Fibroblast of the conjunctiva (primary cell): ENCODE measurements at places on chromosomes 5 and 9.

GRCh38 chr9:5500441-5501235, 9.7 kb upstream of the PDCD1LG2 start:
- no peak for DNase-seq

DNA sequence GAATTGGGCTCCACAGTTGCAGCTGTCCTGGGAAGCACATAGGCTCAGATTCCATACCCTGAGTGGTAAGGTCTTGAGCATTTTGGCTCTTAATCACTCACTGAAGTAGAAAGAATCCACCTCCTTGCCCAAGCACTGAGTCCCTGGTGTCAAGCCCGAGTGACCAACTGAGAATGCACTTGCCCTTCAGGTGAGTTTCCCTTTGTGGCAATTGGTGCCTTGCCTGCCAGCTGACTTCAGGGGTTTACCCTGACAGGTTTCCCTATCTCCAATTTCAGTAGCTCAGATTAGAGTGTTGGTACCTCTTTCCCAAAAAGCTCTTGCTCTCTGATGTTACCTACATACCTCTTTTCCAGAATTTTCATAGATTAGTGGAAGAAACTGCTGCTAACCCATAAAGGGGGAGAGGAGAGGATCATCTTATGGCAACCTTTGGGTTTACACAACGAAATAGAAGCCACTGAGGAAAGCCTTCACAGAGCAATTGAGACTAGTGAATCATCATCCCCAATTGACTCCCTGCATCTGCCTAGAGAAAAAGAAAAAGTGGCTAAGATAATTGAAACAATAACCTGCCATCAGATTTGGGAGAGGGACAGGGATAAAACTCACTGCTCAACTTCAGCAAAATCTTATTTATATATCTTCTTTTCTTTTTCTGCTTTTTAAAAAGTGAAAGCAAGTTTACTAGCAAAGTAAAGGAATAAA, 48.6 kb downstream of the CCL28 start:
- DNase-seq = no peak

- DNase-seq = no peak
Observed at GRCh38 chr5:3634061-3634460, 38.4 kb downstream of the IRX1 start.

DNA sequence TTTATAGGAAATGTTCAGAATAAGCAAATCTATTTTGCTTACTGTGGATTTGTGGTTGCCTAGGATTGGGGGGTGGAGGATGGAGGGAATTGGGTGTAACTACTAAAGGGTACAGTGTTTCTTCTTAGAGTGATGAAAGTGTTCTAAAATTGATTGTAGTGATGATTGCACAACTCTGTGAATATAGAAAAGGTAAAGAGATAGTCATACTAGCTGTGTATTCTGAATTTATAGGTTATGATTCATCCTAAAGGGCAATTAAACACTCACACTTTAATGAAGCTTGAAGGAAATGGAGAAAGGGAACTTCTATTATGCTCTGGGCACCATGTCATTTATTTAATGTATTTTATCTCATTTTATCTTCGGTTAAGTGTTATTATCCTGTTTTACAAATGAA, 9.9 kb downstream of the TXNDC8 start:
- DNase-seq = no peak

DNA sequence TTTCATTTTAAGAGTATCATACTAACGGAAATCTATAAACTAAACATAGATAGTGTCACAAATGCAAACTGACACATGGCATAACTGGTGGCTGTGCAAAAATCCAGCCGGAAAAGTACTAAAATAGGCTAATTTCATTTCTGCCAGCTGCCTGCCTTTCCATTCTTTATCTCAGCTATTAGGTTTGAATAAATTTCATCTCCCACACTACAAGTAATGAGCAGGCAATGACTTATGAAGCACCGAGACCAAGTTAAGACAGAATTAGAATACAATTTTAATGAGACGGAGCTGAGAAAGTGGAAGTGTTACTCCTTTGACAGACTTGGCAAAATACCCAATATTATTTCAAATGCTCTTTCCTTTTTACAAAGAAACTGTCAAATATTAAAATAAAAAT, 258.8 kb upstream of the ZNF608 start:
- DNase-seq = no peak

DNA sequence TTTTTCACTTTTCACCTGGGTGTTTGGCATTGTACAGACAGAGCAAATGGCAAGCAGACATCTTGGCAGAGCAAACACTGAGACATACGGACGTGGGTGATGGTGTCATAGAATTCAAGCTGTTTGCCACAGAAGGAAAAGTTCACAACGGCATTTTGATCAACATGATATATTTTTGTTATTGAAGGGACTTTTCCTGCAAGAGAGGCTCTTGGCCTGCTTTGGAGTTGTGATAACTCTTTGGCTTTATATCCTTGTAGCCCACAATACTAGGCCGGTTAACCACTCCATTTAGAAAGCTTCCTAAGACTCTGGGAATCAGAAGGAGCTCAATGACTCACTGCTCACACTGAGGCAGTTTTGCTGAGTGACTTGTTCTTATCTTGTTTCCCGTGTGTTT, 1038.3 kb downstream of the TLE1 start:
- no peak for DNase-seq

DNA sequence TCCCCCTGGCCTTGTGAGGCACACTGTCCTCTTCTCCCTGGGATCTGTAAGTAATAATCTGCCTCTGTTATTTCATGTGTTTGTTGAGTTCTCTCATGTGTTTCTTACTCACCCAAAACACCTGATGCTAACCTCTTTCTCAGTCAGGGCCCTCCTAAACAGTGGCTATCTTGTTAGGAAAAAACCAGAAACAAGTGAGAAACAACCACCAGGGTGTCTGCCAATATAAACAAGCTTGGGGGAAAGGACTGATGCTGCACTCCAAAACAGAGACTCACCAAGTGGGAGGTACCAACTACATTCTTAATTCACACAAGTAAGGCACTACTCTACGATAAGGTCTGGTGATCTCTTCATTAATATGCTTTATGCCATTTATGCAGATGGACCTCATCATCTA, 564.4 kb downstream of the SEMA5A start:
- no peak for DNase-seq

- DNase-seq = no peak
Observed at GRCh38 chr9:123651871-123652270, 278.1 kb downstream of the DENND1A start.

DNA sequence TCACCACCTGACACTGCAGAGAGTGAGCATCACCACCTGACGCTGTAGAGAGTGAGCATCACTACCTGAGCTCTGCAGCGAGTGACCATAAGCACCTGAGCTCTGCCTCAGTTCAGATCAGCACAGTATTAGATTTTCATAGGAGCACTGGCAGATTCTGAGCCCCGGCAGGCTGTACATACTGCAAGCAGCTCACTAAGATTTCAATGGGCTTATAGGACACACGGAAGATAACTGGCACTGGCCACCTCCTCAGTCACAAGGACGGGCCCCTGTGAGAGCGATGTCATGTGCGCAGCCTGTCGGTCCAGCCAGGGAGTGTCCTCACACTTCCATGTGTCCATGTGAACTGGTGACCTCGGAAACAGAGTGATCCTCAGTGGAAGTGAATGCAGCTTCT, 153.5 kb upstream of the IRX2 start:
- no peak for DNase-seq

GRCh38 chr9:84001621-84002020, 21.0 kb downstream of the RMI1 start:
- DNase-seq = no peak

- DNase-seq = peak; percentile 68
Observed at GRCh38 chr5:158770506-158770905, 329.2 kb downstream of the EBF1 start.

GRCh38 chr5:39373791-39374190, 9.5 kb upstream of the C9 start:
- no peak for DNase-seq

GRCh38 chr9:69093471-69094103, 58.0 kb downstream of the FXN start:
- DNase-seq = no peak

DNA sequence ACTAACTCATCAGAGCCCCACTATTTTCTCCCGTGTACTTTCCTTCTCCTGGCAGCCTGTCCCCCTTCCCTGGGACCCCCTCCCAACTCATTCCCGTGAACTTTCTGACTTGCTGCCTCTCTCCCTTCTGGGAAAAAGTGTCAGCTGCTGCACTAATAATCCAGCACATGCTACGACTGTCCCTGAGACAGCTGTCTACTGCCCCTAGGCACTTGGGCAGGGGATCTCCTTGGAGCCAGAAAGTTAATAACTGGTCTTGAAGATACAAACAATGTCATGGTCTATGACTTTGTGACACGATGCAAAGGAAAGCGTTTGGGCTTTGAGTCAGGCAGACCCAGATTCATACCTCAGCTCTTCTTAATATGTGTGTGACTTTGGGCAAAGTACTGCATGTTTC, 10.1 kb upstream of the RNF183 start:
- no peak for DNase-seq

DNA sequence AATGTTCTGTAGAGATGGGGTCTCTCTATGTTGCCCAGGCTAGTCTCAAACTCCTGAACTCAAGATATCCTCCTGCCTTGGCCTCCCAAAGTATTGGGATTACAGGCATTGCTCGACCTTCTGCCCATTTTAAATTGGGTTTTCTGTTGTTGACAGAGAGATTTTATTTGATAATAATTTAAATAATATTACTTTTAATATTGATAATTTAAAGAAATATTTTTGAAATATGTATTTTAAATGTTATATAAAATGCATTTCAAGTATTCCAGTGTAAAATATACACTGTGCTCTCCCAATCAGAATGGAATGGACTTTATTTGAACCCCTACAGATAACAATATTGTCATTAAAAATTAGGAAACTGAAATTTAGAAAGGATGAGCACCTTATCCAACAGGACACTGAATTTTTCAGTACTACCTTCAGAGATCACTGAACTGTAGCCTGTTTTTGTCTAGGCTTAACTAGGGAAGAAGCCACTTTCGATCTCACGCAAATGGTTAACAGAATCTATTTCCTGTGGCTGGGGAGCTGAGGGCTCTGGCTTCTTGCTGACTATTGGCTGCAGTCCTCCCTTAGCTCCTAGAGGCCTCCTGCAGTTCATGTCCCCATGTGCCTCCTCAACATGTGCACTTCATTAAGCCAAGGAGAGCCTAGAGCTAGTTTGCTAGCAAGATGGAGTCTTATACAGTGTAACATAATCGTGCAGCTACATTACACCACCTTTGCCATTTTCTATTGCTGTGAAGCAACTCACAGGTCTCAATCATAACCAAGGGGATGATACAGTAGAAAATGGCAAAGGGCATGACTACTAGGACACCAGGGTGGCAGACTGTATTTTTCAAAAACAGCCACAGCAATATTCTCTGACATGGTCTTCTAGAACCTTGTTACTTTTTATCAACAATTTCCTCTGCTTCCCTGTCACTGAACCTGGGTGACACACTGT, 150.0 kb downstream of the CDC42SE2 start:
- peak; percentile 49 for DNase-seq

DNA sequence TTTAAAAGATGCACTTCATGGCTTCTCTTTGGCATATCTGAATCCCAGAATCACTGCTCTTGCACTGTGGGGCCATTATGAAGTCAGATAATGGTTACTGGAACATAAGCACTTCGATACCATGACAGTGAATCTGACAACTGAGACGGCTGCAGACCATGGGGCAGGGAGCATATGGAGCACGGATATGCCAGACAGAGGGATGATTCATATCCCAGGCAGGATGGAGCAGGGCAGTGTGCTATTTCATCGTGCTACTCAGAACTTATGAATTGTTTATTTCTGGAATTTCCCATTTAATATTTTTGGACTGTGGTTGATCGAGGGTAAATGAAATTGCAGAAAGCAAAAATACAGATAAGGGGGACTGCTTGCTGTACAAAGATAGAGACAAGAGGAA, 145.0 kb downstream of the EGFLAM start:
- DNase-seq = no peak

- DNase-seq = no peak
Observed at GRCh38 chr5:137858223-137858916, 9.3 kb upstream of the MYOT start.

GRCh38 chr9:111896942-111897600, 457 bp downstream of the UGCG start:
- peak; percentile 16 for DNase-seq

DNA sequence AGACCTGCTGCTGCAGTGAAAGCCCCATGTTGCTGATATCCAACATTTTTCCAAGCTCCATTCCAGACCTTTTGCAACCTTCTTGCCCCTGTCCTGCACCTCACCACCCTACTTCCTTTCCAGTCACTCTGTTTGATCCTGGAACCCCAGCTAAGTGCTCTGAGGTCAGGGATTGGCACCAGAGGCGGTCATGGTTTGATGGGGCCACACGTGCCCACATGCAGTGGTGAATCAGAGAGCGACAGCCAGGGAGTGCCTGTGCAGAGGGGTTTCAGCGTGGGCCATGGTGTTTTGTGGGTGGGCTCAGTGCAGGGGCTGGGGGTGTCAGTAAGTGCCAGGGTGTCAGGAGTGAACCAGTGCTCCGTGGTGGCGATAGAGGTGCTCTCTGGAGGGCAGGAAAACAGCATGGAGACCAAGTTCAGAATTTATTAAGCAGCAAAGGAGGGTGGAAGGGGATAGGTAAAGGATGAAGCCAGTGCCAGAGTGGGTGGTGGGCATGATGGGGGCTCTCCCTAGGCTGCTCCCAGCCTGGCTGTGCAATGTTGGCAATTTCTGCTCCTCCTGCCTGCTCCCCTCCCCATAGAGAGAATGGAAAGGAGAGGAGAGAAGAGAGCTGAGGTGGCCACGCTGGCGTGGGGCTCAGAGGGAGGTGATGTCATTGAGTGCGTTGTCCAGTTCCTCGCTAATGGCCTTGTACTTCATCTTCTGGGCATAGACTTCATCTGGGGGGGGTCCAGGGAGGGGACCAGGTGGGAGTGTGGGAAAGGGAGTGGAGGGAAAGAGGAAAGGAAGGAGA, 7.0 kb downstream of the TPM2 start:
- no peak for DNase-seq

- no peak for DNase-seq
Observed at GRCh38 chr5:6359555-6360322, 18.6 kb downstream of the MED10 start.

DNA sequence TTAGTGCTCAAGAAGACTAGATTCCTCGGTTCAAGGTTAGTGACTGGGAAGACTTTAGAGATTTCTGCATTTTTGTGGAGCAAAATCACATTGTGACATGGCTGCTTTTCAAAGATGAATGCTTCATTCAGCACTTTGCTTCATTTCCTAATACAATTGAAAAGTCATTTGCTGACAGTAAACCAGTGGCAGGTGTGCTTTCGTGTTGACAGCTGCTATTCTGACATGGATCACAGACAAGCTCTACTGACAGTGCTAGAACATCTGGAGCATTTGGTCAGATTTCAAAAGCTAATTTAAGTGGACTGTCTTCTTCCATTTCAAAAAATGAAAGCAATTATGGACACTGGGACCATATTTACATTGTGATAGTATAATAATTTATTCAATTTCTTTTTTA, 1060.1 kb downstream of the PTPRD start:
- no peak for DNase-seq
